ENCODE measurements at places on chromosomes 1 and 21.

DNA sequence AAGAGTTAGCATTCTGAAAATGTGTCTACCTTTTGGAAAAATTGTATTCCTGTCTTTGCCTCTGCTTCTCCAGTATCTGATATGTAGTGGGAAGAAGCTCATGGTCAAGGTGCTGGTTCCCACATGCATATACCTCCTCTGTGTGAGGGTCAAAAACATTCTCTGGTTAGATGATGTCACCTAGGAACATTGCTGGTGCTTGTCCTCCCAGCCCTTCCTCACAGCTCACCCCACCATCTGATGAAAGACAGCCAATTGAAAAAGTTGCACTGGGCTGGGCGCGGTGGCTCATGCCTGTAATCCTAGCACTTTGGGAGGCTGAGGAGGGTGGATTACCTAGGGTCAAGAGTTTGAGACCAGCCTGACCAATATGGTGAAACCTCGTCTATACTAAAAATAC is 154.4 kb downstream of the NR5A2 start:
- no peak for DNase-seq

DNA sequence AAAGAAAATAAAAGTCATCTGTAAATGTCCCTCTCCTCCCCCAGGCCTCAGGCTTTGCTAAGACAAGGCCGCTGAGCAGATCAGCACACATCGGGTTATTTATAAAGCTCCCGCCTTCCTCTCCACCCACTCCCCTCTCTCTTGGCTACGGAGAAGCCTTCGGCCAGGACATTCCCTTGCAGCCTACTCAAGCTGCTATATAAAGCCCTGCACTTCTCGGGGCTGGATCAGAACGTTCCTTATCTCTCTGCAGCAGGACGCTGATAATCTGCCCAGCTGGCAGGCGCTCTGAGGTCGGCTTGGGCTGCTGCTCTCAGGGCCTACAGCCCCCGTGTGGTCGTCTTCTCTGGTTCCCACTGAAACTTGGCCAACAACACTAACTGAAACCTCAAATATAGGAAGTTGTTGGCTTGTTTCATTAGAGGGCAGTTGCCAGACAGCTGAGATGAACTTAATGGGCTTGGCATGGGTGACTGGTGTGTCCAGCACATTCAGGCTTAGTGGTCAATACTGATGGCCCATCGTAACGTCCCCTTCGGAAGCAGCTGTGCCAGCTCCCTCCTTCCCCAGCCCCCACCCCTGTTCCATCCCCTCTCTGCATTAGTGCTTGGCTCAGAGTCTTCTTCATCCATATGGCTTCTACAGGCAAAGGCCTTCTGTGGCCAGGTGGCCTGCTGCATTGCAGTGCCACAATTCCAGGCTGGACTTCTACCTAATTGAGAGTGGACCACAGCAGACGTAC is 64.6 kb downstream of the IER5 start:
- DNase-seq, result no peak

DNA sequence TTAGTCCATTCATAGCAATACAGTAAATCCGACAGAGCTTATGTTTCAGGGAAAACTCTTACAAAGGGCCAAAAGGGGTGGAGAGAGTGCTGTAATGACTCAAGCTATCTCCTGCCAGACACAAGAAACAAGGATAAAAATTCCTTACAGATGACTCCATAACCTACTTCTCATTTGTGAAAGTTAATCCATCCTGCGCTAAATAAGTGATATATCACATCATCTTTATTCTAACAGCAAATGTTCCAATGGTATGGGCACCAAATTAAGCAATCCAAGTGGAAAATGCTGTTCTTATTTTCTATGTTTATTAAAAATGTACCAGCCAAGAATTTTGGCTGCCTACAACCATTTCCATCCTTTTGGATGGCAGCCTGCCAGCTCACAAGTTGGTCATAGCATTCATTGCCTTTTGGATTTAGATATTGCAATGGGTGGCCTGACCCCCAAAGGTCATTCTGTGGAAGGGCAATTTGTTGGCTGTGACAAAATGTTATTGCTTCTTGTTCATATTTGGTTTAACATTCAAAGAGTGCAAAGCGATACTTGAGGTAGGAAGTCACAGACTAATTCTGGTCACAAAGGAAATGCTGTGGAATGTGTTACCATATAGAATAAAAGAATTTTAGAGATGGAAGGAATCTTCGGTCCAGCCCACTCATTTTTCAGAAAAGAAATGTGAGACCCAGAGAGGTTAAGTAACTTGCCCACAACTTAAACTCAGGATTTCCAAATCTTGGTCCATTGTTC is 2.8 kb upstream of the ENAH start:
- peak; percentile 93 for DNase-seq

DNA sequence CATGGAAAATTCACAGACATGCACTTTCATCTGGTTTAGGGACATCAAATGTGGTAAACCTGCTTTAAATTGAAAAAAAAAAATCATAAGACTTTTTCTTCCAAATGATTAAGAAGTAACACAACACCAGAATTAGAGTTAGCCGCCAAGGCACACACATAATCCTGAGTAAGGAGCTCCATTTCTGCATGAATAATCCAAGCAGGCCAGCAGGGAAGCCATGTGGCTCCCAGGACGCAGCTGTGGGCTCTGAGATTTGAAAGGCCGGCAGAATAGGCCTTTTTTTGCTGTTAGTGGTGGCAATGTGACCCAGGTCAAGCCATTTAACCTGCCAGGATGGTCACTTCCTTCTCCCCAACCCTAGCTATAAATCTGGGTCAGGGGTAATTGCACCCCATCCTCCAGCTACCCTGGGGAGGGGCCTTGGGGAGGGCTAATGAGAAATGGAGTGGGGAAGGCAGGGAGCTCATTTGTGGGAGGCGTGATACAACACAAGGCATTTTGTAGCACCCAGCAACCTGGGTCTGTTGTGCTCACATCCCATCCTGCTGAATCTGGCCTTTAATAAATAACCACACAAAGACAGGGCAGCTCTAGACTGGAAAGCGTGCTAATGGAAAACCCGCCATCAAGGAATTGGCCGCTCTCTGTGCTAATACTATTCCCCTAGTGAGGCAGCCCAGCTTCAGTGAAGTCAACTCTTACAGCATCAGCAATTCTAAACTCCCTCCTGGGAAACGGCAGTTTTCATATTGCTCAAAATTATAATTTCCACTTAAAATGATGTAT is 178.5 kb downstream of the RHOU start:
- DNase-seq, result no peak

GRCh38 chr1:232585486-232585885 is 44.4 kb downstream of the SIPA1L2 start:
- DNase-seq, result no peak

DNA sequence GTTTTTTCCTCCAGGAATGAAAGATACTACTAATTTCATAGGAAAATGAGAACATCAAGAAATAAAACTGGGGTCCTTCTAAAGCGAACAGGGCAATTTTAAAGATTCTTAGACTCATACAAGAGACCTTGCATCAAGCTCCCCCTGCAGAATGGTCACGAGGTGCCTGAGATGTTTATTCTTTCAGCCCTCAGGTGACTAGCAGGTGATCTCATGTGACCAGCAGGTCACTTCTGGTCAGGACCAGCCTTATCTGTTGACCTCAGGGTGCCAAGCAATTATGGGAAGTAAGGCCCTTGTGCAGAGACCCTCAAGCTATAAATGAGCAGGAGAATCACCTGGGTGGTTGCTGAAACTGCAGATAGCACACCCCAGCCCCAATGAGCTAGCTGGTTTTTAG is 20.6 kb upstream of the TMEM51 start:
- no peak for DNase-seq

GRCh38 chr1:201718346-201719202 is 110.4 kb upstream of the IPO9 start:
- DNase-seq, result no peak

DNA sequence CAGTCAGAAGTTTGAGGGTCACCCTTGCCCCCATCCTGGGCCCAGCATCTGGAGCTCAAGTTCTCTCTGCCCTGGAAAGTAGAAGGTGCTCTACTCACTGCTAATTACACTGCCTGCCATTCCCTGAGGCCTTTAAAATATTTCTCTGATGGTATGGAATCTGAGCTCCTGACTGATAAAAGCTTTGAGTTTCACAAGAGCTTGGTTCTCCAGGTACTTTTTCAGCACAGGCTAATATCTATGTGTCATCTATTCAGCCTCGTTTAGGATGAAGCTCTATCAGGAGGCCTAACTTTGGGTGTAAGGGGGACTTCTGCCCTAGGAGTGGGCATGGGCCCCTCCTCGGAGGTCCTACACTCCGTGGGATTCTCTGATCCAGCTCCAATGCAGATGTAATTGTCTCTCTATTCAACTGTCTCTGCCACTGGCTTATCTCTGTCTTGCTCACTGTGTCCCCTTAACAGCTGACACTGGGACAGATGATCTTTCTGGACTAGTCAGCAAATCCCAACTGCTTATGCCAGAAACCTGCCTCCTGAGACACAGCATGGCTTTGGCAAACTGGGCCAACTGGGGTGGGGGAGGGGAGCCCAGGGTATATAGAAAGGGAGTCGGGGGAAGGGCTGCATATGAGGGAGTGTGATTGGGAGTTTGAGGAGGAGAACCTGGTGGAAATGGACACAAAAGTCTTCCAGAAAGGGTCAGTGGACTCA is 104.2 kb upstream of the GADD45A start:
- DNase-seq, result no peak

GRCh38 chr1:114524944-114525343 is 13.9 kb upstream of the TRIM33 start:
- no peak for DNase-seq

DNA sequence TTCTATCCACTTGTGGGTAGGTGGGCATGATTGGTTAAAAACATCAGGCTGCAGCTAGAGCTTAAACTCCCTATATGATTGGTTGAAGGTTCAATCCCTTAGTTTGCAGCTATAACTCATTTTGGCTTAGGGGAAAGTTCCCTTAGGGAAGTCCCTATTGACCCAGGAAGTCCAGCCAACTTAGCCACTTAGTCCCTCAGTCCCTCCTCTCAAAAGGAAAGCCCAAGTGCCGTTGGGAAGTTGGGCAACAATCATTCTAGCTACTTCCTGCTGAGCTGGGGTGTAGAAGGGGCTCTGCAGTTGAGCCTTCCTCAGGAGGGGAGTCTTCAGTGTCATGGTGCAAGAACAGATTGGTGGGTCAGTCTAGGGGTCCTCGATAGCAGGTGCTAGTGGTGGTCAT is 12.2 kb downstream of the MSTO1 start:
- no peak for DNase-seq

DNA sequence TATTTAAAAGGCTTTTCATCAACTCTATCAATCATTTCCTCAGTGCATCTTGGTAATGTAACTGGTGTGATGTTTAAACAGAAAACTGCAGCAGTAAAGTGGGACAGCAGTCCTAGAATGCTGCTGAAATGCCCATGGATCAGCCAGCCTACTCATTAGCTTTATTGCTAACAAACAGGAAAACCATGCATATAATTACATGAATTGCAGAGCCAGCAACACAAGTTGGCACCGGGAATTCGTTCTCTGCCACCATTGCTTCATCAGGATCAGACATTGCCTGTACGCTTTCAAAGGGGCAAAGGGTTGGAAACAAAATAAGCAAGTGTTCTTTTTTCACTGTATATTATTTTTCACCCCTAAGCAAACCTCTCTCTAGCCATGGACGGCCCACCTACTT is 276.2 kb upstream of the LRRC7 start:
- no peak for DNase-seq

DNA sequence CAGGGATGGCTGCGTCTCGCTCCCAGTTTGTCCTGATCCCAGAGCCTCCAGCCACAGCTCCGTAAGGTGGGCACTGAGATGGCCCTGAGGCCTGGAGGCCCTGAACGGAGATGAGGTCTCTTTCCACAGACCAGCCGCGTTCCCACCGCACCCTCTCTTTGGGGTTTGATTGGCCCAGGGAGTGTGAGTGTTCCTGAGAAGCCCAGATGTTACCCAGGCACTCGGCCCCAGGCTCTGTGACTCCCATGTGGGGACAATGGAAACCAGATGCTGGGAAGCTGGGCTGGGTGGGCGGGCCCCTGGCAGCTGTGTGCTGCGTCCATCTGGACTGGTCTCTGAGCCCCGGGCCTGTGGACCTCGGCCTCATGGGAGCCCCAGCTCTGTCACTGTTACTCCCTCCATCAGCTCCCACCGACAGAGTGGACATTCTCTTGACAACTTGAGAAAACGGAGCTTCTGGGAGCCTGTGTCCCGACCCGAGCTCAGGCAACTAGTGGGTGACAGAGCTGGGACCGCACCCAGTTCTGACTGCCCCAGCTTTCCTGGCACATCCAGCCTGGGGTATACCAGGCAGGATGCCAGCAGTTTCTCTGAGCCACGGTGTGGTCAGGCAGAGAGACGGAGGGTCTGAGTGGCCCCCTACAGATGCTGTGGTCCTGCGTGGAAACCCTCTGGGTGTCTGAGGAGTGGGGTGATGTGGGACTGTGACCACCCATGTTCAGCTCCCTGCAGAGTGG is 9.8 kb upstream of the COL6A1 start:
- no peak for DNase-seq

DNA sequence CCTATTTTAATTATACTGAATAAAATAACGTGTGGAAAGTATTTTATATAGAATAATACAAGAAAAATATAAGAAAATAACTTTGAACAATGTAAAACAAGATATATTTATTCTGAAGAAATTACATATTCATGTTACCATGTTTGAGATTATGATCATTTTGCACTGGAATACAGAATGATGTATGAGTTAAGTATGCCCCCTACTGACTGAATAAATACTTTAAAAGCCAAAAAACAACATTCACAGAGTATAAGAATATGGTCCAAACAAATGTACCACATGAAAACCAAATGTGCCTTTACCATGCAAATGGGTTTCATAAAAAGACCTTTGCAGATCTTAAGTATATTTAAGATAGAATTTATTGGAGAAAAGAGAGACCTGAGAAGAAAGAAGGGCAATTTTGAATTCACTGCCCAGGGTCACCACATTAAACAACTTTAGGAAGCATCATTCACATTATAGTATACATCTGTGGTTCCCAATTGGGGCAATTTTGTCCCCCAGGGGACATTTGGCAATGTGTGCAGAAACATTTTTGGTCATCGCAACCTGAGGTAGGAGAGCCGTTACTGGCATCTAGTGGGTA is 136.6 kb upstream of the GFI1 start:
- no peak for DNase-seq

DNA sequence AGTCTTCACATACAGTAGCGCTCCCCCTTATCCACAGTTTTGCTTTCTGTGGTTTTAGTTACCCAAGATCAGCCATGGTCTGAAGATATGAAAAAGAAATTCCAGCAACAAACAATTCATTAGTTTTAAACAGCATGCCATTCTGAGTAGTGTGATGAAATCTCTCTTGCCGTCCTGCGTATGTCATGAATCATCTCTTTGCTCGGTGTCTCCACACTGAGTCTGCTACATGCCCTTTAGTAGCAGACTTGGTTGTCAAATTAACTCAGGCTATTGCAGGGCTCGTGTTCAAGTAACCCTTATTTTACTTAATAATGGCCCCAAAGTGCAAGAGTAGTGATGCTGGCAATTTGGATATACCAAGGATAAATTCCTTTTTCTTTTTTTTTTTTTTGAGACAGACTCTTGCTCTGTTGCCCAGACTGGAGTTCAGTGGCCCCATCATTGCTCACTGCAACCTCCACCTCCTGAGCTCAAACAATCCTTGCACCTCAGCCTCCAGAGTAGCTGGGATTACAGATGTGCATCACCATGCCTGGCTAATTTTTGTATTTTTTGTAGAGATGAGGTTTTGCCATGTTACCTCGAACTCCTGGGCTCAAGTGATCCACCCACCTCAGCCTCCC is 22.6 kb downstream of the PHACTR4 start:
- no peak for DNase-seq

GRCh38 chr1:59657873-59658465 is 156.8 kb upstream of the HOOK1 start:
- DNase-seq, result no peak
